ENCODE measurements at places on chromosomes 4 and X.
A peak's percentile ranks its signal among the peaks of the same experiment; 100 is the strongest.

DNA sequence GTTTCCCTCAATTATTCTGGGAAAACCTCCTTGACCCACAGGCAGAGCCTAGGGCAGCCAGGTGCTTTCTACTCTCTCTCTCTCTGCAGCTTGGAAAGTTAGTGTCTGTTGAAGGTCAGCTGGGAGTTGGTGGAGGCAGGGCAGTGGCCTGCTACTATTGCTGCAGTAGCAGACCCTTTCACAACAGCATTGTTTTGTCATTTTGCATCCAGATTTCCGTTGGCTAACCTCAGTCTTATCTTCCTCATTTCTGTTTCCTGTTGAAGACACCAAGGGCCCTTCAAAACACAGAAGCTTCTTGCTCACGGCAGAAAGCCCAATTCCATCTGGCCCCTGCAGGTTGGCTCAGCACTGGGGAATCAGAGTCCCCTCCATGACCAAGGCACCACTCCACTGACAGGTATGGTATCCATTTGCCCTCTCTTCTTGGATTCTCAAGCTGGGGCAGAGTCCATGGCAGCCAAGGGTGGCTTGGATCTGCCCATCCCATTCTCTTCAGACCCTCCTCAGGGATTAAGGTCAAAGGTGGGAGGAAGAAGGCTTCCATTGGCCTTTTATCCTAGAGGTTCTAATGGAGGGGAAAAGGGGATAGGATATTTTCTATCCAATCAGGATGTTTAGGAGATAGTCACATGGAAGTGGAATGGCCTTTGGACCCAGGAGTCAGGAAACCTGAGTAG is 24.6 kb downstream of the VSIG4 start:
- peak; percentile 18 for DNase-seq

DNA sequence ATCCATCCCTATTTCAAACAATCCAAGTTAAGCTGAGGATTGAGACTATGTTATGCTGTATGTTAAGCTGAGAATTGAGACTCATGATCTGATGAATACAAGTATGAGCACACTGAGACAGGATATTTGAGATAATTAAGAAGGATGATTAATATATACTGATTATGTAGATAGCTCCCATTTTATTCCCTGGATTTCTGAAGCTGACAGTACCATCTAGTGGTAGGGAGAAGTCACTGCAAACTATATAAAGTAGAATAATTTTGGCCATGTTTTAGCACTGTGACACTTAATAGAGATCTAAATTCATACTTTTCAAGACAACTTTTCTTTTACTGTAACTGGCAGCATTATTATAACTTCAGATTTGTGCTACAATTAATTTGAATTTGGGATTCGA is 63.8 kb upstream of the HPRT1 start:
- peak; percentile 20 for DNase-seq

GRCh38 chr4:3303565-3303824 is 10.7 kb downstream of the RGS12 start:
- no peak for DNase-seq

DNA sequence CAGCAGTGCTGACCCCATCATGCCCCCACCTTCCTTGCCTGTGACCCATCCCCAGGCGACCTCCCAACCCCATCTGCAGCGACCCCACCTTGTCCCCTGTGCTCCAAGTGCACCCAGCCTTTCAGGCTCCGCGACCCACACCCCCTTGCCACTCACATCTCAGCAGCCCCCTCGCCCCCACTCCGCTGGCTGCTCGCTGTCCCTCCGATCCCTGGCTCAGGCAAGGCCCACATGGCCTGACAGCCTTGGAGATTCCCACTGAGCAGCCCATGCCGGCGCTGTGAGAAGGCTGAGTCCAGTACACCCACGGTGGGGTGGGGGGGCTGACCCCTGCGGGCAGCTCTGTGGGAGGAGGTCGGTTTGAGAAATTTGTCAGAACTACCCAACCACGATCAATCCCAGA is 9.1 kb downstream of the ZFYVE28 start:
- DNase-seq, result no peak

DNA sequence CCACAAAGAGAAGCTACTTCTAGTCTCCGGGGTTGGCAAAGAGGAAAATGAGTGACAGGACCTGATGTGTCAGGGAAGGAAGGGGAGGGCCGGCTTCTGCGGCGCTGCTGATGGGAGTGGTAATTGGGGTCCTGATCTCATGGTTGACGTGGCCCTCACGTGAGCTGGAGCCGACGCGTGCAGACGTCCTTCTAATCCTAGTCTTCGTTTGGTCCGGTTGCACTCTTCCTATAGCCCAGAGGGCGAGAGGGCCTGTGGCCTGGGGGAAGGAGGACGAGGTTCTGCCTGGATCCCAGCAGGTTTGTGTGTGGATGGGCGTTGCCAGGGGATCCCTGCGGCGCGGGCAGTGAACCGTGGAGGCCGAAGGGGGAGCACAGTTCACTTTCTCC is at the start of gene ARMCX1:
Gene ARMCX1 (plus strand): TSS at position 186 of the 389 bp plus-strand sequence. CDS start 2,384 bp downstream, outside the sequence.
- peak; percentile 0 for DNase-seq

DNA sequence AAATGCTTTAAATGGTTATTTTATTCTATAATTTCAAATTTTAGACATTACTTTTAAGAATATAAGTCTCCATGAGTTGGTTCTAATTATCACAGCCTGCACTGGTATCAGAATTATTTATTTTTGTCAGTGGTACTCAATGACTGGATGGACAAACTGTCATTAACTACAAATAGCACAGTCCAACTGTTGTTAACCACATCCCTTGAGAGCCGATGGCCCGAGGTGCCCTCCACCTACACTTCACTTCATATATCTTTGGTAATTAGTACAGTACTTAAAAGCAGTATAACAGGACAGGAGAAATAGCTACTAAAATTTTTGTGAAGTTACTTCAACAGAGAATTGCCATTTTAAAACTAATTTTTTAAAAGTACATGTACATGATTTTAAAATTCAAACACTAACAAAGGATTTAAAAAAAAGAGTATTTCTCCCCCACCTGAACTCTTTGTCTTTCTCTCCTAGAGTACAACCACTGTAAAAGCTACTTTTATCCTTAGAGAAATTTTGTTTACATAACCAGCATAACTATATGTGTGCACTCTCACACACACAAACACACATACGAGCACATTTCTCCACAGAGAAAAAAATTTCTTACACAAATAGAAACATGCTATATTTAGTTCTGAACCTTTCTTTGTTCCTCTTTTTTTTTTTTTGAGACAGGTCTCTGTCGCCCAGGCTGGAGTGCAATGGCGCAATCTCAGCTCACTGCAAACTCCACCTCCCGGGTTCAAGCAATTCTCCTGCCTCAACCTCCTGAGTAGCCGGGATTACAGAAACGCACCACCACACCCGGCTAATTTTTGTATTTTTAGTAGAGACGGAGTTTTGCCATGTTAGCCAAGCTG is 6.5 kb downstream of the TIFA start:
- DNase-seq, result no peak

GRCh38 chrX:30302956-30303355 is 6.2 kb downstream of the NR0B1 start:
- DNase-seq, result no peak

GRCh38 chr4:182082910-182083309 is 160.3 kb upstream of the TENM3 start:
- no peak for DNase-seq

DNA sequence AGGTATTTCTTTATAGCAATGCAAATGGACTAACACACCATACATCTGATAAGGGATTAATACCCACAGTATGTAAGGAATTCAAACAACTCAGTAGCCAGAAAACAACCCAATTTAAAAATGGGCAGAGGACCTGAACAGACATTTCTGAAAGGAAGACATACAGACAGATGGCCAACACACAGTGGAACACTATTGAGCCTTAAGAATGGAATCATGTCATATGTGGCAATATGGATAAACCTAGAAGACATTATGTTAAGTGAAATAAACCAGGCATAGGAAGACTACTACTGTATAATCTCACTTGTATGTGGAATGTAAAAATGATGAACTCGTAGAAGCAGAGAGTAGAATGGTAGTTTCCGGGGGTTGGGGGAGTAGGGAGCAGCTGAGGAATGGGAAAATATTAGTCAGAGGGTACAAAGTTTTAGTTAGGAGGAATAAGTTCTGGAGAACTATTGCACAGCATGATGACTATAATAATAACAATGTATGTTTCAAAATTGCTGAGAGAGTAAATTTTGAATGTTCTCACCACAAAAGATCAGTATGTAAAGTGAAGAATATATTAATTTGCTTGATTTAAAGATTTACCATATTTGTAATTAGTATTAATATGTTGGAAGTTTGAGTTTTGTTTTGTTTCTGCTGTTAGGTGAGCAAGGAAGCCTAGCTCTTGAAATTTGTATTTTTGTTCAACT is 25.2 kb downstream of the WDR44 start:
- DNase-seq, result no peak

GRCh38 chr4:53126099-53126498 is 239.8 kb downstream of the SCFD2 start:
- no peak for DNase-seq

DNA sequence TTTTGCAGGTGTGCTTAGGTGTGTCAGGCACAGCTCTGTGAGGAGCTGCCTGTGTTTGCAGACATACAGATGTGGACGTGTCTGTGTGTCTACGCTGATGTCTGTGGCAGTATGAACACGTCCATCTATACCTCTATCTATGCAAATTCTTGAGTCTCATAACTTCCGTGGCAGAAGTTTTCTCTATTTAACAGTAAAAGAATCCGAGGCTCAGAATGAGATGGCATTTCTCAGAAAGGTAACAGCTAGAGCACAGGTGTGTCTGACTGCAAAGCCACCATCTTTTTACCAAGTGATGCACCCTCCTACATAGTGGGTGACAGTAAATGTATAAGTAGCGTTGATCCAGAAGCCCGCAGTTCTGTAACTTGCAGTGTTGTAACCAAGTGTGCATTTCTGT is 39.9 kb upstream of the CYP4V2 start:
- no peak for DNase-seq

GRCh38 chr4:24672880-24673279 is 88.5 kb upstream of the DHX15 start:
- DNase-seq, result no peak

DNA sequence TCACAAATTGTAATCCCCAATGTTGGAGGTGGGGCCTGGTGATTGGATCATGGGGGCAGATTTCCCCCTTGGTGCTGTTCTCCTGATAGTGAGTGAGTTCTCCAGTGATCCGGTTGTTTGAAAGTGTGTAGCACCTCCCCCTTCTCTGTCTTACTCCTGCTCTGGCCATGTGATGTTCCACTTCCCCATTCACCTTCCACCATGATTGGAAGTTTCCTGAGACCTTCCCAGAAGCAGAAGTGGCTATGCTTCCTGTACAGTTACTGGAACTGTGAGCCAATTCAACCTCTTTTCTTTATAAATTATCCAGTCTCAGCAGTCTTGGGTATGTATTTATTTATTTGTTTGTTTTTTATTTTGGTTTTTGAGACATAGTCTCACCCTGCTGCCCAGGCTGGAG is 143.2 kb downstream of the CPE start:
- no peak for DNase-seq

- DNase-seq, result no peak
Observed at GRCh38 chr4:5770051-5770450, 59.0 kb downstream of the EVC start.

- no peak for DNase-seq
Observed at GRCh38 chr4:26476545-26476944, 13.7 kb downstream of the CCKAR start.

GRCh38 chrX:99398545-99398944 is 1011.5 kb downstream of the PCDH19 start:
- DNase-seq, result no peak

- no peak for DNase-seq
Observed at GRCh38 chrX:617891-618290, 12.7 kb upstream of the SHOX start.

DNA sequence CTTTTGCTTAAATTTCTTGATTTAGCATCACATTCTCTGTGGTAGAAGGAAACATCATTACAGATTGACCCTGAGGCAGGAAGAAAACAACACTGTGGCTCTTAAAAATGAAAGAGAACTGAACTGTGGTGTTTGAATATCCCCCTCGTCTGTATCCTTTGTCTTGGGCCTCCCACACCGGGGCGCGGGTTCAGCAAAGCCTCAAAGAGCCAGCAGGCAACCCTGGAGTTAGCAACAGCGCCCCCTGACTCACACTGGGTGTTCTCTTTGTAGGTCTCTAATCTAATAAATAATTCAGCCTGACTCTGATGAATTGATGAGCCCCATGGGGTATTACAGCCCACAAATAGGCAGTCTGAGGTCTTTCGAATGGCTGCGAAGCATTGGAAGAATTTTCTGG is 46.1 kb upstream of the CTSO start:
- DNase-seq, result no peak

- DNase-seq, result no peak
Observed at GRCh38 chr4:183157215-183157614, 58.2 kb downstream of the WWC2 start.

DNA sequence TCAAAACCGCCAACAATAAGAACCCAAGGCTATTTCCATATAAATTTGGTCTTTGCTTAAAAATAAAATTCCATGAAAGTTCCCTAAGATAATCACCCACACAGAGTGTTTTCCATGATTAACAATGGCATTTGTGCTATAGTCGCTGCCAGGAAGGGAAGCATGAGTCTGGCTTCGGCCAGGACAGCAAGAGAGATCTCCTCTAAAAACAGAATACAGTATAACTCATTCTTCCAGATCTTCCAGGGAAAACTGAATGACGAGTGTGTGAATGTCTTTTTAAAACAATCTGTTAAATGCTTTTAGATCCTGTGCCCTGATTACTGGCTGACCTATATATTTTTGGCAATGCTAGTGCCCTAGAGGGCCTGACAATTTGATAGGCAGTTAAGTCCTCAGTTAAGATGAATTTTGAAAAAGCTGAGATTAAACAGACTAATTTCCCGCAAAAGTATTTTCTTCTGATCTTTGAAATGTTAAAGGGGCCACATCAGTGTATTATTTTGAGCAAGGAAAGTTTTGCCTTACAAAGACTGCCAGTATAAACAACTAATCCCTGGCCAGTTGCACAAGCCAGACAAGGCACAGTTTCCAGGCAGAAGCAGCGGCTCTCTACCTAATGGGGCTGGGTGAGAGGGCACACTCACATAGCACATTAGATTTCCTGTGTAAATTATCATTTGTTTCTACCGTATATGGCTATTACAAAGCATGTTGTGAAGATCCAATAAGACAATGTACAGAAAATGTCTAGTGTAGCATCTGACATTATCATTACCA is 127.3 kb downstream of the DCHS2 start:
- no peak for DNase-seq

DNA sequence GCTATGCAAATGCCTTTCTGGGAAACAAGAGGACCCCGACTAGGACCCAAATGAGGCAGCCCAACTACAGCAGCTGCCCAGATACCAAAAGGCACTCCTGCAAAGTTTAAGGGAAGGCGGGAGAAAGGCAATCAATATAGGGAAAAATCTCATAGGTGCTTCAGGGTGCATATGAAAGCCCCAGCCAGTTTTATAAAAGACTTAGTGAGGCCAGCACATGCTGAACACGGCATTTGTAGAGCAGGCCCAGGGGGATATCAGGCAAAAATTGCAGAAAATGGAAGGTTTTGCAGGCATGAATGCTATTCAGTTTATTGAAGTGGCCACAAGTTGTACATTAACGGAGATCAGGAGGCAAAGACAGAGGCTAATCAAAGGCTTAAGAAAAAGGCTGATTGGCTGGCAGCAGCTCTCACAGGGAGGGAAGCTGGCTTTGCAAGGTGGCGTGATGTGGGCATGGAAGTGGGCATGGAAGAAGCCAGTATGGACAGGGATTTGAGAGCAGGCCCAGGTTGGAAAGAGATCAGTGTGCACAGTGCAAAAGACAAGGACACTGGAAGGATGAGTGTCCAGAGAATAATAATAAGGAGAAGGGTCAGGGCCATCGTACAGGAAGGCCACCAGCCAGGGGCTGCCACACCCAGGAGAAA is 37.7 kb upstream of the UGT2B7 start:
- DNase-seq, result no peak

- peak; percentile 68 for DNase-seq
Observed at GRCh38 chr4:142565771-142566170, 280.3 kb downstream of the INPP4B start.

GRCh38 chr4:147704846-147705245 is 20.9 kb upstream of the PRMT9 start:
- no peak for DNase-seq

Data from CD4-positive, alpha-beta T cell treated with Interleukin-15 for 4 hours (primary cell).